ENCODE measurements at places on chromosomes 16 and 17.

- DNase-seq: no peak
Measured at GRCh38 chr17:82061047-82061925, 4.3 kb downstream of the DUS1L start.

DNA sequence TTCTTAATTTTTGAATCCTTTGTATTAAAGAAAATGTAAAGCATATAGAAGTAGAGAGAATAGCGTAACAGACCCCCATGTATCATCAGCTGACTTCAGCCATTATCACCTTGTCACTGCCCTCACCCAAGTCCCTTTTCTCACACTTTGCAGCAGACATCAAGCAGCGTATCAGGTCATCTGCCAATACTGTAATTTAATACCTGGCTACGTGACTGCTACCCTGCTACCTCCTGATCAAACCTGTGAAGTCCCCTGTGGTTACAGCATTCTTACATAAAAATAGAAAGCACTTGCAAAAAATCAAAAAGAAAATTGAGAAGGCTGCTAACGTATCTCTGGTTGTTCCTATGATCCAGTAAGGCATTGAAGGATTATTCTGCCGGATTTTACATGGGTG, 96.4 kb downstream of the PLCG2 start:
- no peak for DNase-seq

DNA sequence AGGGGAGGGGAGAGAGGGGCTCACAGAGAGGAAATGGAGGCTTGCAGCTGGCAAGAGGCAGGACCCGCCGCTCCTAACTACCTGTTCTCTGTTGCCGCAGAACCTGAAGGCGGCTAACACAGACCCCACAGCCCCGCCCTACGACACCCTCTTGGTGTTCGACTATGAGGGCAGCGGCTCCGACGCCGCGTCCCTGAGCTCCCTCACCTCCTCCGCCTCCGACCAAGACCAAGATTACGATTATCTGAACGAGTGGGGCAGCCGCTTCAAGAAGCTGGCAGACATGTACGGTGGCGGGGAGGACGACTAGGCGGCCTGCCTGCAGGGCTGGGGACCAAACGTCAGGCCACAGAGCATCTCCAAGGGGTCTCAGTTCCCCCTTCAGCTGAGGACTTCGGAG, 39.0 kb upstream of the CDH1 start:
- no peak for DNase-seq

- DNase-seq: no peak
Measured at GRCh38 chr16:64419832-64420231, 702.0 kb downstream of the CDH11 start.

GRCh38 chr17:48575066-48575582, 3.0 kb downstream of the HOXB4 start:
- no peak for DNase-seq

DNA sequence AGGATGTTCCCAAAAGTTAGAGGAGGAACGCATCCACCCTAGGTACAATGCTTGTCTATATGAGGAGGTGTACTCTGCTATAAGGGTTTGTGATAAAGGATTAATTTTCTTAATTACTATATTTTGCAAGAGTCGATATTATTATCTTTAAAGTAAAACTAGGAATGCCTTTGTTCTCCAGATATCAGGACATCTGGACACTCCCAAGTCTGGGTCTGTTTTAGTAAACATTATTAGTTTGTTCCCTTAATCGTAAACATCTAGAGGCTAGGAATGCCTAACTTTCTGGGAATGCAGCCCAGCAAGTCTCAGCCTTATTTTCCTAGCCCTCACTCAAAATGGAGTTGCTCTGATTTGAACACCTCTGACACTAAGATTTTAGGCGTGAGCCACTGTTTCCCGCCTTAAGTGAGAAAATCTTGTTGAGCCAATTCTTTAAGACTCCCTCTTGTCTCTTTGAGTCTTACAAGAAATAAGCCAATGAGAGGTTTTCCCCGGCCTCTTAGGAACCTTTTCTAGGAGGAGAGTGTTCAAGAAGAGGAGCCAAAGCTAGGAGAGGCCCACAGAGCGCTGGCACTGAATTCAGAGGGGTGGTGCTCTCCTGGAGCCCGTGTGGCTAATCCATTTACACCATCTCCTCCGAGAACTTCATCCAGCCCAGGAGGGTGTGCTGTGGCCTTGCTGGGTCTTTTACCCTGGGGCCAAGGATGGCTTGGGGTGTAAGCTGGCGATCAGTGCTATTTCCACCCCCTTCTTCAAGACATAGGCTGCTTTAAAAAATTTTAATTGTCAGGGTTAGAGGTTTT, 40.9 kb downstream of the SMARCE1 start:
- DNase-seq: no peak

- DNase-seq: no peak
Measured at GRCh38 chr17:79950306-79950705, 85.4 kb downstream of the TBC1D16 start.

- DNase-seq: no peak
Measured at GRCh38 chr16:85090181-85090580, 22.1 kb downstream of the CIBAR2 start.

DNA sequence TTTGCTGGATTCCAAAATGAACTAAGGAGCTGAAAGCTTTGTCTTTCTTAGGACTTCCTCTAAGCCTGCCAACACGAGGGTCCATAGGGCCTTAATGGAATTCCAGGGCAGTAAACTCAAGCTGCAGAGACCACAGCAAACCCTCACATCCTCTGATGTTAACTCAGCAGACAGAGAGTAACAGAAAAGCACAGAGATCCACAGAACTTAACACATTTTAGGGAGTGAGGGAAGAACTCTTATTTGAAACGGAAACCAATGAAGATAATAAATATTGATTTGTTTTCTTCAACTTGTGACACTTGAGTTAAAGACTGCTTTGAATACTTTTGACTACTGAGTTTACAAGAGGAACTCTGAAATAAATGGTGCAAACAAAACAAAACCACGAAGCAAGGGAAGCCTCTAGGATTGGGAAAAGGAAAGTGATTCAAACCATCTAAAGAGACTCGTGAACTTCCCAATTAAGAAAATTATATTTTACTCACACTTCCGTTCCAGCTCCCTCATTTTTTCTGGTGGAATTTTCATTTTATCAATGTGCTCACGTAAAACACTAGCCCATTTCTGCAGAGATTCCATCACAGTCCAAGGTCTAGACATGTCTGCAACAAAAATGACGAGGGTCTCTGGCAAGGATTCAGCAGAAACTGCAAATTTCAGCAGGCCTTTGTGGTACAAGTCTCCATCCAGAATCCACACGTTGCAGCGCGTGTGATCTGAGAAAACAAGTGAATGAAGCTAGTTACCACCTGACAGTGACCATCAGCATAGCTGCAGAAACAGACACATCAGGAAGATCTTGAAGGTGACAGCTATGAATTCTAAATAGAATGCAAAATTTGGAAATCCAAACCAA, 9.2 kb downstream of the DYNC1LI2 start:
- DNase-seq: no peak

- no peak for DNase-seq
Measured at GRCh38 chr17:64554028-64554637, 47.4 kb downstream of the CEP95 start.

DNA sequence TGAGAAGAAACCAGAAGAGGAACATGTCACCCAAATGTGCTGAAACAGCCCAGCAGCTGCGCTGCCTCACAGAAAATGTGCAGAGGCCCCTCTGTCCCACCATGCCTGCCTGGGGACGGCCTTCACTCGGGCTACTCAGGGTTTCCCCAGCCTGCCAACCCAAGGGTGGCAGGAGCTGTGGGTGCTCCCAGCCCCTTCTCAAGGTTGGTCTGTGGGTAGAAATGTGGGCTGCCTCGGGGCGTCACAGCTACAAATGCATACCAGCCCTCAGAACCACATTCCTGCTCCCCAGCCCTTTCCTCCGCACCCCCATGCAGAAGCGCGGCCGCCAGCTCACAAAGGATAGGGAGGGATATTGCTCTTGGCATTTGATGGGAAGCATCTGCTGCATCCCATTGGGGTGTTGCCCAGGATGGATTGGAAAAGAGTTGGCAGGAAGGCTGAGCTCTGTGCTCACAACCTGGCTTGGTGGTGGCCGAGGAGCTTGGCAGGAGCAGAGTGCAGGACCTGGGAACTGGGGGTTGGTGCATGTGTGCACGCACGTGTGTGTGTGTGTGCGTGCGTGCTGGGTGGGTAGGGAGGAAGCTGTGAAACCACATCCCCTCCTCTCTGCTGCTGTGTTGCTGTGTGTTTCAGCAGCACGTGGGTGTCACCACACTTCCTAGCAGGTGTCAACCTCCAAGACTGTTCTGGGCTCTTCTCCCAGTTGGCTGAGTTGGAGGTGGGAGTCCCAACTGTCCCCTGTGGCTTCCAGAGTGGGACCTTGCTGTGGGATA, 304.4 kb downstream of the SEC14L1 start:
- DNase-seq: peak; percentile 87

DNA sequence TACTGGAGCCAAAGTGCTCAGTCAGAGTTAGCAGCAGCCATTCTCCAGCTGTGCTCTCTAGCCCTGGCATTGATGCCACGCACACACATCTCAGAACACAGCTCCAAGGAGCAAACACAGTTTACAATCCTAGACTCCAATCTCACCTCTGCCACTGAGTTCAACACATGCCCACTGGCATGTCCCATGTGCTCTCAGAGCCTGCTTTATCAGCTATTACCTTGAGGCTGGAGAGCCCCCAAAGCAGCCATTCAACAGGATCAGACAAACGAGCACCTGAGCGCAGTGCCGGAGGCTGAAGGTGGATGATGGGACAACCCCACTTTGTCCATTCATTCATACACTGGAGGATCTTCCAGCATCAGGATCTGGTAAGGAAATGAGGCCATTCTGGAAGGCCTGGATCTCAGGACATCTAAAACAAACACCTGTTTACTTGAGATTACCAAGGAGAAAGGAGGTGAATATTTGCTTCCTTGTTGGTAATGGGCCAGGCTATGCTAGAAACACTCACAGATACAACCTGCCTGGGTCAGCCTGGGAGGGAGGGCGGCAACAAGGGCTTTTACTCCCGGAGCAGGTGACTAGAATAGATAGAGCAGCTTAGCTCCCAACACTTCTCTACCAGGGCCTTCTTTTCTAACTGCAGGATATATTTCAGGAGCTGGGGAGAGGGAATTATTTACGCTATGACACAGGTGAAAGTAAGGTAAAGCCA, 25.4 kb downstream of the RANBP10 start:
- DNase-seq: no peak

DNA sequence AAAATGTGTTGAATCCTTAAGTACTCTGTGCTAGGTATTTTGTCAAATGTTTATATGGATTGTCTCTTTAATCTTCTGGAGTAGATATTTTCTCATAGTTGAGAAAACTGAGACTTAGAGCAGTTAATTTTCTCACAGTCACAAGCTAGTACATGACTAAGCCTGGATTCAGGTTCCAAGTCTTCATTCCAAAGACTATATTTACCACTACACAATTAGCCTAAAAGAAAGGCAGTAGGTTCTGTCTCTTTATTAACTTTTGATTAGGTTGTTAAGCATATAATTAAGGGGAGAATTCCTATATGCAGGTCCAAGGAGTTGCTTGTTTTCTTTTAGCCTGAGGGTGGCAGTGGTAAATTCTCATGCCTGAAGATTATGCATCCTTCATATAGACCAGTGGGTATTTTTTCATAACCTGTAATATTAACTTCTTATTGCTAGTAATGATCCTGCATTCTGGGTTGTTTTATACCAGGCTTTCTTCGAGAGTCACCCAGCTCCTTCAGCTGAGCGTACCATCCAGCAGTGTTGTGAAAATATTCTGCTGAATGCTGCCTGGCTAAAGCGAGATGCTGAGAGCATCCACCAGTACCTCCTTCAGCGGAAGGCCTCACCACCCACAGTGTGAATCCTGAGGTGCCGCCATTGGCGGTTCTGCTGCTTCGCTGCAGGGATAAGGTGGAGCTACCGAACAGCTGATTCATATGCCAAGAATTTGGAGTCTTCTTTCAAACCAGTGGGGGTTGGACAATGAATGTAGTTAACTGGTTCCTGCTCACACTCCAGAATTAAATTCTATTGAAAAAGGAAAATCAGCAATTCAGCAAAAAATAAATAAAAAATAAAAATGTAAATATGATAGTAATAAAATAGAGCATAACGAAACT, 28.2 kb upstream of the KPNB1 start:
- DNase-seq: no peak

- peak; percentile 46 for DNase-seq
Measured at GRCh38 chr17:45229681-45230409, 8.2 kb downstream of the FMNL1 start.

DNA sequence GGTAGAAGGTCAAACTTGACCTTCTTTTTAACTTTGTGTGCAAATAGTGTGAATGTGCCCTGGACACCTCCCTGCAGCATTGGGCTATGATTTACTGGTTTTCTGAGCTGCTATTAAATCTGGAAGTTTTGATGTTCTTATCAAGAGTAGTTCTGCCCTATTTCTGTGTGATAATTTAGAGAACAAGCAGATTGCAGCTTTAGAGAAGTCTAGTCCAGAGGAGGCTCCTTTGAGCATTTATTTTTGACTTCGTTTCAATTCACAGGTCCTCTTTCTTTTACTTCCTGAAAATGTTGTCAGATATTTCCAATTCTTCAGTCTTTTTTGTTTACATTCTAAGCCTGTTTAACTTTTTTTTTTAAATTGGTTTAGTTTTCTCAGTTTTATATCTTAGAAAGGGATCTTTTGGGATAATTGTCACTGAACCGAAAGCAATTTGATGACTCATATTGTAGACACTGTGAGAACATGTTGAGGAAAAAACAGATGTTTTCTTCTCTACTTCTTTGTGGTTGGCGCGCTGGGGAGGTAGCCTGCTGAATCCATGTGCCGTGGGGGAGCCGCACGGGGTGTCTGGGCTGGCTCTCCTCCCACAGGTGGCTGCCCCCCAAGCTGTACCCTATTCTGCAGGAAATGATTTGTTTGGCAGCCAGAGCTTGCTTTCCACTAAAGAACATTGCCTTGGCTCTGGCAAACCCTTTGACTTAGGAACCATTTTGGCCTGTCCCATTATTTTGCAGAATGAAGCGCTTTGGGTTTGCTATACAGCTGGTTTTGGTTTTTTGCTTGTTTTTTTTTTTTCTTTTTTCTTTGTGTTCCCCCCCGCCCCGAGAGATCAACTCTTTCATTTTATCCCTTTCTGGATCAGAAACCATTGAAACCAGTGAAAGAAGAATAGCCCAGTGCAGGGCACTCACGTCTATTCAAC, 53.4 kb downstream of the MFSD11 start:
- DNase-seq: peak; percentile 35

DNA sequence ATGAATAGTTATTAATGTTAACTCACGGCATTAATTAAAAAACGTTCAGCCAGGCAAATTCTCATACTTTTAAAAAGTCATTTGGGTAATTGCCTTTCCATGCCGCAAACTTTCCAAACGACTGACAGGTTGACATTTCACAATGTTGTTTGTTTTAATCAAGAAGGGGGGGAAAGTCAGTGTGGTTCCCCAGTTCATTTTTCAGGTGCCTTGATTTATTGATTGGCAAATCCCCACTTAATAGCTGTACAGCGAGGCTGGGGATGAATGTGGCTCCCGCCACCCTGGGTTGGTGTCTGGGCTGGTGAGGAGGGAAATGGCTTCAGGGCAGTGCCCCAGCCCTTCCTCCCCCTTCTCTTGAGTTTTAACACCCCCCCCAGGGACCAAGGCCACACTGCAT, 318.0 kb downstream of the SOX9 start:
- no peak for DNase-seq

Measured in CD4-positive, alpha-beta T cell treated with Interleukin-12 subunit alpha and Interleukin-12 subunit beta, for 1 hour (primary cell).